ENCODE measurements at places on chromosomes 7 and 10.

DNA sequence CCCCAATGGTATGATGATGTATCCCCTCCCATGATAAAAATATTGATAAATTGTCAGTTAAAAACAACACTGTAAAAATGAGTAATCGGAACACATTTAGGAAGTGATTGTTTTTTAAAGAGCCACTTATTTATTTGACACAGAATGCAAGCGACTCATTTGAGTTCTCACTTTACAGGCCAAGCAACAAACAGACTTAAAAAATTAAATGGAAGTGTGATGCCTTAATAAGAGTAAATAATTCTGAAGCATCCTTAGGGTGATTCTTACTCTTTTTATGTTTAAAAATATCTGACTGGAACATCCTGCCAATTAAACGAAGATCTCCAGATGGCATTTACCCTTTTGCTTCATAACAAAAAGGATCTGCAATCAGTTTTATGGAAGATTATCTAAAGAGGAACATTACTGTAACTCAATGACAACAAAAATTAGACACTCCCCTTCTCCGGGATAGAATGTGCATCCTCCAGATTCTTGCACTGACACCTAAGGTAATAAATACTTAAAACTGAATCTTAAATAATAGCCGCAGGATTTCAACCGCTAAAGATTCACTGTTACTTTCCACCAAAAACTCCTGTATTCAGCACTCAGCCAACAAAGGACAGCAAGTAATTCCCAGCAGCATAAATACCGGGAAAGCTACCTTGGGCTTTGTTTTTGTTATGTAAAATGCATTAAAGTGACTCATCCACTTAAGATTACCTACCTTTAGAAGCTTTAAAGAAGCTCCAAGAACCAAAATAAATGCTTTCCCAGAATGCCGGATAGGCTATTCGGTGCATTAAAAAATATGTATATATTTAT, 1.7 kb downstream of the CACNA2D1 start:
- no peak for DNase-seq

DNA sequence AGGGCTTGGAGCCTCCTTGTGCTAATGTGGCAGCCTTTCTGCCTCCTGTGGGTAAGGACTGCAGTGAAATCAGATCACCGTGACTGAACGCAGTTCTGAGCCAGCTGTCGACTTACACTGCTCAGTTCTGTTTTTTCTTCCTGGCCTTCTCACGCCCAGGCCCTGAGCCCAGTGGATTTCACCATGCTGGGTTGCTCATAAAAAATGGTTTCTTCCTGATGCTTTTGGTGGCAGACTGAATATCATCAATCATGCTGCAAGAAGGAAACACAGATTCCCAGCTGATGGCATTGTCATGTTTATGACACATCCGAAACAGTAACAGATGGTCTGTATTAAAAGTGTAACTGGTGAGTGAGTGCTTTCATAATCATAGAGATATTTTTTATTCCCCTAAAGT, 389.6 kb downstream of the GALNT17 start:
- no peak for DNase-seq

- no peak for DNase-seq
Observed at GRCh38 chr7:156466272-156466671, 174.3 kb upstream of the RNF32 start.

DNA sequence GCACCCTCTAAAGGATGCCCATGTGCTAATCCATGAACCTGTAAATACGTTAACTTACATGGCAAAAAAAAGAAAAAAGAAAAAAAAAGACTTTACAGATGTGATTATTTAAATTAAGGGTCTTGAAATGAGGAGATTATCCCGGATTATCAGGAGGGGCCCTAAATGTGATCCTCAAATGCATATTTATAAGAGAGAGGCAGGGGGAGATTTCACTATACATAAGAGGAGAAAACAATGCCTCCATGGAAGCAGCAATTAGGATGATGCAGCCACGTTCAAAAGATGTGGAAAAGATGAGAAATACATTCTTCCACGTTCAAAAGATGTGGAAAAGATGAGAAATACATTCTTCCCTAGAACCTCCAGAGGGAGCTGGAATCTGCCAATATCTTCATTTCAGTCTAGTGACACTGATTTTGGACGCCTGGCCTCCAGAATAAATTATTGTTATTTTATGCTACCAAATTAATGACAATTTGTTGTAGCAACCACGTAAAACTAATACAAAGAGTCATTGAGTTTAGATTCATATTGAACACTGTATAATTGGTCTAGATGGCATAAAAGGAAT, 328.4 kb upstream of the GNAI1 start:
- DNase-seq: no peak

DNA sequence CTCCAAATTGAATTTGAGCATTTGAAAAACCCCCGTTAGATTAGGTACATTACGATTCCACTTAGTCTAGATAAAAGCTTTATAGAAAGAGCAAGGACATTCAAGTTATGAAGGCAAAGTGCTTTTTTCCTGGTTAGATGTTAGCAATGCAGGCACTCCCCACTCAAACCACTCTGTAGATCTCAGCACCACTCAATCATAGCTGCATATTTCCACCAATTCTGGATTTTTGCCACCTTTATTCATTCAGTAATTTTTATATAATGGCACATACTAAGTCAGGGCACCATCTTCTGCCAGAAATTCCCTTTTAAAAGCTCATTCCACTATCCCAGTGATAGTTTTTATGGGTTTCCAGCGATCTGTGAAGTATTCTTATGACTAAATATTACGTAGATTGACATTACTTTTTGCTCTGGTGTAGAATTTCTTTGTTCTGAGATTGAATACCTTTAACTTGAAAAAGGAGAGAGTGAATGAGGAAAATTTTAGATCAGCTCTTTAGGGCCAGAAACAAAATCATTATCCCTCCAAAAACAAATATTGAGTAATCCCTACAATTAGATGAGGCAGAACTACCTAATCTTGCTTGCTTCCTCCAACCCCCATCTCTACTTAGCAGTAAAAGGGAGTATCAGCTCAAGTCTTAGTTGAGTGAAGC, 51.6 kb downstream of the RNLS start:
- DNase-seq: no peak

GRCh38 chr10:22693371-22693784, 21.0 kb downstream of the PIP4K2A start:
- DNase-seq: no peak

GRCh38 chr10:12351447-12351846, 2.1 kb downstream of the CAMK1D start:
- no peak for DNase-seq

DNA sequence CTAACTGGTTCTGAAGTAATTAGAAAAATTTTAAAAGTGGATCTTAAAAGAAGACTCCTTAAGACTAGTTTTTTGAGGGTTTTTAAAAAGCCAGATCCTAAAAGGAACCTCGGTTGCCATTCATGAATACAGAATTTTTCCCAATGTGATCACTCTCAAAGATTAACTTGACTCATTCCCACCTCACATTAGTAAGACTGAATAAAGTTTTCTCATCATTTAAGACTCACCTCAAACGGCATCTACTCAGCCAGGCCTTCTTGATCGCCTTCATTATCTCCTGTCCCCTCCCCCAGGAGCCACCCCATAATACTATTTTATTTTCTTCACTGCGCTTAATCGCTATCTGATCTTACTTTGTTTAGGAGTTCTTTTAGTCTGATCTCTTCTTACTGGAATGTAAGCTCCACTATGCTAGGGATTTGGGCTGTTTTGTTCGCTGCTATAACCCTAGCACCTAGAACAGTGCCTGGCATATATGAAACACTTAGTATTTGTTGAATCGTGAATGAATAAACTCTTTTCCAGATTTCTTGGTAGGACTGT, 55.9 kb upstream of the PCGF5 start:
- DNase-seq: no peak

- no peak for DNase-seq
Observed at GRCh38 chr7:135726276-135726788, 1.7 kb downstream of the SLC13A4 start.

DNA sequence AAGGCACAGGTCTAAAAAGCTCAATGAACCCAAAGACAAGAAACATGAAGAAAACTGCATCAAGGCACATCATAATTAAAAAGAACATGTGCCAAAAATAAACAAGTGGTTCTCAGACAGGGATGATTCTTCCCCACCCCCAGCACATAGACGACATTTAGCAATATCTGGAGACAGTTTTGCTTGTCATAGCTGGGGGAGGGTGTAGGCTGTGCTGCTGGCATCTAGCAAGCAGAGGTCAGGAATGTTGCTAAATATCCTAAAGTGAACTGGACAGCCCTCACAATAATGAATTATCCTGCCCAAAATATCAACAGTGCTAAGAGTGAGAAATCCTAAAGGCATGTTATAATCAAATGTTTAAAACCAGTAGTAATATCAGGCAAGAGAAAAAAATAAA, 122.6 kb downstream of the MICU1 start:
- DNase-seq: peak; percentile 24

DNA sequence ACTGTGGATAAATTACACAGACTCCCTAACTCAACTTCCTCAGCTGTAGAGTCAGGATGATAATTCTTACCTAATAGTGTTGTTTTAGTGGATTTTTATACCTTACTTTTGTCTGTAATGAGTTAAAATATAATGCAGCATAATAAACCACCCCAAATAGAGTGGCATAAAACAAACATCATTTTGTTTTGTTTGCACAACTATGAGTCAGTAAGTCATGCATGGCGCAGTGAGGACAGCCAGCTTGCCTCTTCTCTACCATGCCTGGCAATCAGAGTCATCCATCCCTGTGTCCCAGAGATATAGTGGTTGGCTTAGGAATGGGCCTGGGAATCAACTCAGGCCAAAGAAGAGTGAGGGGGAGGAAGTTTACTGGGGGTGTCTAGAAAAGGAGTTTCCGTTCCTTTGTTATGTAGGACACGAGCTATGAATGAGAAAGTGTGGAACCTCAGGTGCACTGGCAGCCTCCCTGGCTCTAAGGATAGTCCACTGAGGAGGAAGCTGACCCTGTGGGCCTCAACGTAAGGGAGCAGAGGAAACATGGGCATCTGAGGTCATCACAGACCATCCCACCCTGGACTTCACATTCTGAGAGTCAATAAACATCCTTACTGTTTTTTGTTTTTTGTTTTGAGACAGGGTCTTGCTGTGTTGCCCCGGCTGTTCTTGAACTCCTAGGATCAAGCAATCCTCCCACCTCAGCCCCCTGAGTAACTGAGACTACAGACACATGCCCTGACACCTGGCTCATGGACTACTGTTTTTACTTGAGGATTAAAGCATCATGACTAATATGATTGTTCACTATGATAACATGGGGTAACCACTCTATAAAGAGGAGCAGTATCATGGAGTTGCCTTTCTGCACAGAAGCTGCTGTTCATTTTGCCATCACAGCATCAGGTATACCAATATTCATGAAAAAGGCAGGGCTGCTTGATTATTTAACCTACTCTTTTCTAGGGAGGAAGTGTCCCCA, 21.0 kb upstream of the GRB10 start:
- DNase-seq: no peak

DNA sequence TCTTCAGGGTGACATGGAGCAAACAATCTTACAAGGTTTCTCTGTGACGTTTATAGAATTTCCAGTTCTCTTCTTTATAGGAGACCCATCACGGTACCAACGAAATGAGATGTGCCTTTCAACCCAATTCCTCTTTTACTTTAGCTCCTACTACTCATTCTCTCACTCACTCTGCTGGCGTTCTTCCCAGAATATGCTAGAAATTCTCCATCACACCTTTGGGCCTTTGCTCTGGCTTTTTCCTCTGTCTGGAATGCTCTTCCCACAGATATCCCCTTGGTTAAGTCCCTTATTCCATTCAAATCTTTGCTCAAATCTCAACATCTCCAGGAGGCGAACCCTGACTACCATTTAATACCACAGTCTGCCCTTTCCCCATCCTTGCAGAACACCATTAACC, 39.0 kb downstream of the SEMA3C start:
- DNase-seq: peak; percentile 52

DNA sequence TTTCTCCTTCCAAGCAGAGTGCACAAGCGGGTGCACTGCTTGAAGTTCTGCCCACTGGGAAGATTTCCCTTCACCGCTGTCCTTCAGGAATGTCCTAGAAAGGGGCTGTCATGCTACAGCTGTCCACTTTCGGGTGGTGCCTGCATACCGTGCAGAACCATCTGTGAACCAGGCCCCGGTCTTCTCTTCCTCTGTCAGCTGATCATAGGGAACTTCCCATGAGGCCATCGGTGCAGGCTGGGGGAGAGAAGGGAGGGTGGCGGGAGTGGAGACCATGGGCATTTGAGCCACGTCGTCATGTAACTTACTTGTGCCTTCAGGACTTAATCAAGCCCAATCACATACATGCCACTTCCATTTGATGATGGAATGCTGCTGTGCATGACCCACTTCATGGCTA, 111.6 kb downstream of the NKX6-2 start:
- no peak for DNase-seq

GRCh38 chr7:158400601-158401225, 186.9 kb downstream of the PTPRN2 start:
- DNase-seq: no peak

DNA sequence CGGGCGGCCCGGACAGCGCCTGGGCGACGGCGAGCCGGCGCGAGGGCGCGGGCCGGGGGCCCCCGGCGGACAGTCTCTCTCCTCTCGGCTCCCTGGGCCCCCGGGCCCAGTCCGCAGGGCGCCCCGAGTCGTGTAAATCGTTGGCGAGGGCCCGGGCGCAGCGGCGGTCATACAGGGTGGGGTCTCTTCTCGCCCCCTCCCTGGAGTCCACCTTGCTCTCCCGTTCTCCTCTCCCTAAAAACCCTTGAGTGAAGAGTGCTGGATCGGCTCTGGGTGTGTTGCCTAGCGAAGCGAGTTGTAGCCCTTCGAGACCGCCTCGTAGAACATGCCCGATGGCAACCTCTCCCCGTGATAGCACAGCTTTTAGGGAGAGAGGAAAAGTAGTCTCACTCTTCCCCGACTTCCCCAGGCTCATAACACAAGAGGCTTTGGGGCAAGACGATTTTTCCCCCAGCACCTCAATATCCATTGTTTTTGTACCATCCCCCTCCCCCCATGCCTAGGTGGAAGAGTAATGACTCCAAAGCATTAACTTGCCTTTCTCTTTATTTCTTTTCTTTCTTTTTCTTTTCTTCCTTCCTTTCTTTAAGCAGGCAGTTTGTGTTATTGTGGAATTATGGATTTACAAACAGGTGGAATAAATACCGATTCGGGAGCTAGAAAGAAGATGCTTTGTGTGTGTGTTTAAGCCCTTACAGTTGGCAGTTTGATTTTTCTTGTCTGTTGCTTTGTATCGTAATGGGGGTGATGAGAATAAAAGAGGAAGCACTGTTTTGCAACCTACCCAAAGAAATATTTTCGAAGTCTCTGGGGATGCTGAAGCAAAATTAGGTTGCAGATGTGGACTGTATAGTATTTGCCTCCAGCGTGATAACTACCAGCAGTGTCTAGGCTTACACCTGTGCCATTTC, 822 bp downstream of the SHOC2 start:
- DNase-seq: no peak

- DNase-seq: no peak
Observed at GRCh38 chr7:128210590-128211570, 30.2 kb upstream of the LEP start.

- no peak for DNase-seq
Observed at GRCh38 chr10:123890226-123890625, 1.4 kb downstream of the CPXM2 start.

DNA sequence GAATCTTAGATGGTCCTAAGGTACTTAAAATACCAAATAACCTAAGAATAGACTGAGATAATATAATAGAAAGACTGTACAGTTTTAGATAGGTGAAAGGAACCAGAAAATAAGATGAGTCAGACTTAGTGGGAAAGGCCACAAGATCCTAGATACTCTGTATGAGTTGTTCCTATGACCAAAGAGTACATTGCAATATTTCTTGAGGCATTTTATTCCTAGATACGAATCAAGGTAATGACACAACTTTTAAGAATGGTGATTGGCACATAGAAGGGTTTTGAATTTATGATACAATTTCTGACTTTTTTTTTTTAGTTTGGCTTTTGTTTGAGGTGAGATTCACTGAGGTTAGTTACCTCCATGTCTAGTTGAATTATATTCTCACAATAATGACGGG, 30.2 kb downstream of the MGAM start:
- DNase-seq: no peak

All from AG04450 (cell line).